HT-29 (cell line): ENCODE measurements at places on chromosomes 4 and X.

GRCh38 chrX:33741807-33742206 is 390.3 kb downstream of the FAM47A start:
- no peak for DNase-seq

- DNase-seq, result no peak
Observed at GRCh38 chrX:39669668-39670067, 428.1 kb downstream of the BCOR start.

- DNase-seq, result no peak
Observed at GRCh38 chr4:117661091-117662072, 372.9 kb upstream of the NDST3 start.

GRCh38 chr4:149923736-149924135 is 108.1 kb upstream of the IQCM start:
- no peak for DNase-seq

DNA sequence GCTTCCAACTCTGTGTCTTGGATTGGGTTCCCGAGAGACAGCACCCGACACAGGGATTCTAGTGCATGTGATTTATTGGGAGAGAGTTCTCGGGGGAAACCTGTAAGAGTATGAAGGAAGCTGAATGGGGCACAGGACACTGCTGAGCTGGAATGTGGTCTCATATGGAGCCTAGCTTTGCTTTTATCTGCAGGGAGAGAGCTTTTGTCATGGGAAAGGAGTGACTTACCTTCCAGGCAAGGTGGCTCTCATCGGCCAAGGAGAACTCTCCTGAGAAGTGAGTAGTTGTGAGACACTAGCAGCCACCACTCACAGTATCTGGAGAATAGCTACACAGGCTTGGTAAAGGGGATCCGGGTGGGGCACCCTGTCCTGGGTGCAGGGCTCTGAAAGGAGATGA is 124.5 kb downstream of the NHS start:
- no peak for DNase-seq

DNA sequence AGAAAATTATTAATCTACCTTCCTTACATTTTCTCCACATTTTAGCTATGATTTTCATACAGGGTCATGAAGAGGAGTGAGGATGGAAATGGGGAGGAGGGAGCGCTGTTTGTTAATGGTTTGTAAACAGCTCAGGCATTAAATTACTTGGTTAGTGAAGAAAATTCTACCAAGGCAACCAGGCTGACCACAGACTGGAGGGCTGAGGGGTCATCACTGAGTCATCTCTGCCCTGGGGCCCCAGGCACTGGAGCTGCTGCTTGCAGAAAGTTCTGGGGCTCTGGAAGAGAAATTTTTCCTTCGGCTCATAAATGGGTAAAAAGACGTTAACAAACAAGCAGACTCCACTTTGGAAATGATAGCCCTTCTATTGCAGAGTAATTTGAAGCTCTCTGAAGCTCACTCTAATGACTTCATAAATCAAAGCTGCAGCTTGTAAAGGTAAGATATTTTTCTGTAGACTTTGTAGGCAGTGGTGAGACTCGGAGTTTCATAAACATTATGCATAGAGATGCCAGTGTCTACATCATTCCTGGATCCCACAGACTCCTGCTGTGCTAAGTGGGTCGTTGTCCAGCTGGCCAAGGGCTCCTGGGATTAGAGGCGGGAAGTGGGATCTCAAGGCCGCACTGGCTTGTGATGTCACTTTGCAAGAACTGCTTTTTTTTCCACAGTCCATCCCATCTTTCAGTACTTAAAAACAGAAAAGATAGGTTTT is 159.6 kb downstream of the PTTG2 start:
- peak; percentile 9 for DNase-seq

GRCh38 chr4:126890383-126890782 is 742.4 kb upstream of the INTU start:
- no peak for DNase-seq

GRCh38 chr4:105936901-105937300 is 41.6 kb downstream of the NPNT start:
- no peak for DNase-seq

- DNase-seq, result no peak
Observed at GRCh38 chr4:138367942-138368341, 125.8 kb upstream of the SLC7A11 start.

DNA sequence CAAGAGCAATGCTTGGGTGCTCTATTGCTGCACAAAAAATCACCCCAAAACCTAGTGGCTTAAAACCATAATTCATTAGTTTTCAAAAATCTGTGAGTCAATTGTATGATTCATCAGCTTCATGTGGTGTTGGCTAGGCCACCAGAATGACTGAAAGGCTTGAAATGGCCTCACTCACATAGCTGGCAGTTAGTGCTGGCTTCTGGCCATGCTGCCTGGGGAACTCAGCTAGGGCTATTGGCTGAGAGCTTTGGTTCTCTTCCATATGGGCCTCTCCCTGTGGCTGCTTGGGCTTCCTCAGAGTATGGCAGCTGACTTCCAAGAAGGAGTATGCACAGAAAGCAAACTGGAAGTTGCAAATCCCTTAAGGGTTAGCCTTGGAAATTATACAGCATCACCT is 3.1 kb upstream of the MTMR1 start:
- DNase-seq, result no peak

DNA sequence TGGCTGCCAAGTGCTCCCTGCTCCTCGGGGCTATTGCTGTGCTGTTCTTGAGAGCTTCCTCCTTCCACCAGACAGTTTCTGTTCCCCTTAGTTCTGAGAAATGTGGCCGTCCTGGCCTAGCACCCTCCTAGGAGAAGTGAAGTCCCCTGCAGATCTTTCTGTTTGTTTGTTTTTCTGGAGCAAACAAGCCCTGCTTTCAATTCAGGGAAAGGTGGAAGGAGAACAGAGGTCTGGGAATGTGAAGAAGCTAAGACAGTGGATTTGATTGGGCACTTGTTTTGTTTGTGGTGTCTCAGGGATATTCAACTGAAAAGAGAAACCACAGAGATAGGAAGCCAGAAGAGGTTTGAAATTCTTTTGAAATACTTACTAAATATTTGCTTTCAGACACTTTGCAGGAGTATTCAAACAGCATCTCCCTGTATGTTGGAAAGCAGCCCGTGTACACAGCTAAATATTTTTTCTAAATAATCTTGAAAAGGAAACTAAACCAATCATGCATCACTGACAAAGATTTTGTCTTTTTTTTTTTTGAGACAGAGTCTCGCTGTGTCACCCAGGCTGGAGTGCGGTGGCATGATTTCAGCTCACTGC is 36.5 kb upstream of the PPM1K start:
- no peak for DNase-seq

- no peak for DNase-seq
Observed at GRCh38 chr4:86432559-86433134, 72.8 kb upstream of the MAPK10 start.

DNA sequence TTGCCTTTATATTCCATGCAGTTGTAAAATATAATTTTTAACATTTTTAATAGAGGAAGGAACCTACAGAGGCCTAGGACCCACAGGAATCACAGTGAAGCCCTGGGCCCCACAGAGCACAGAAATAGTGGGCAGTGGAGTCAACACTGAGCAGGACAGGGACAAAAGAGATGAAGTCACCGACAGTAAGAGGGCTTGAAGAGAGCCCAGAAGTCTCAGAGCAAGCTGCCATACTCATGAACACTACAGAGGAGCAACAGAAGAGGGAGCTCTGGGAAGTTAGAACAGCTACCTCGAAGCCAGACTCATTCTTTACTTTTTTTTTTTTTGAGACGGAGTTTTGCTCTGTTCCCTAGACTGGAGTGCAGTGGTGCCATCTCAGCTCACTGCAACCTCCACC is 149.3 kb upstream of the TENM3 start:
- no peak for DNase-seq

DNA sequence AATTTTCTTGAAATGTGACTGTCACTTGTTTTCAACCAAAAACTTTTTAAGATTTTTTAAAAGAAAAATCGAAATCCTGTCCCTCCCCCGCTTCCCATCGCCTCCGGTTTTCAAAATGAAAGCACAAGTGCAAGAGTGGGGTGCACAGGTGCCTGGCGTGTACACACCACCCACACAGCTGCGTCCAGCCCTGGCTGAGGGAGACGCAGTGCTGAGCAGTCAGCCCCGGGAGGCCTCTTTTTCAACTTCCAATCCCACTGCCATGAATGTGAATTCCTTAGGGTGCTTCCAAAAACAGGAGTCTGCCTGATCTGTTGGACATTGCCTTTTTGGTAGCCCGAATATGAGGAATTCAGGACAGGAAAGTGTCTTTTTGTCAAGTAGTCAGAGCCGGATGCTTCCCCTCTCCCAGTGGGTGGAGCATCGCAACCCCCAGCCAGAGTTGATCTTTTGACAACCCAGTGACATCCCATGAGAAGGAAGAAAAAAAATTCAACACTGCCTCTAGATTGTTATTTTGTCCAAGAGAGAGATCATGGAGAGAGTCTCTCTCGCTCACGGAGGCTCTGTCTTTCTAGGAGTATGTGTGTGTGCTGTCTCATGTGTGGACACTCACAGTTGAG is 8.9 kb downstream of the PRRG3 start:
- DNase-seq, result no peak

- DNase-seq, result no peak
Observed at GRCh38 chr4:87153078-87153870, 67.1 kb downstream of the KLHL8 start.

DNA sequence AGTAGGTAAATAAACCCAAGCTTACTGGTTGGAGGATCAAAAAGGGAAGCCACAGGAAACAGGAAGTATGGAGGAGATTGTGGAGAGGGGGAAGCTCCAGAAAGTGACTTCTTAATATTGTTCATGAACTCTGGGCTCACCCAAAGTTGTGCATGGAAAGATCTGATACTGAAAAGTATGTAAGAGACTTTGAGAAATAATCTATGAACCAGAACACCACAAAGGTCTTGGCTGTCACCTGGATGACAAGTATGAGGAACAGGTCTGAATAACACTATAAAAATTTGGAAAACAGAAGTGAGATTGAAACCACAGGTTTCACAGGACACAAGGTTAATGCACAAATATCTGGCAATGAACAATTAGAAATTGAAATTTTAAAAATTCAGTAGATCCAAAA is 567.4 kb downstream of the INPP4B start:
- no peak for DNase-seq

DNA sequence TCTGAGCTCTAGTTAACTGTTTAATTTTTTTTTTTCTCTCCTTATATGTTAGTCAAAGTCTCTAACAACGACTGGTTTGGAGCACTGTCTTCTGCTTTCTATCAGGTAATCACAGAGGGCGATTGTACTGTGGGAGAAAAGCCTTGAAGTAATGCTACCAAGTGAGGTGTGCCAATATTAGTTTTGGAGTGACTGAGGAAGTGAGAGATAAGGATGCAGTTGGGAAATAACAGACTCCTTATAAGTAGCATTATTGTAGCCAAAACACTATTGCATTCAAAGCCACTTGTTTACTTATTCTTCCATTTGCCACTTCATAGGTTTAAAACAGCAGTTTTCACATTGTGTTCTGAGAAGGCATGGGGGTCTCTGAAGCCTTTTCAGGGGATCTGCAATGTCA is 79.1 kb upstream of the SLC6A14 start:
- DNase-seq, result no peak

DNA sequence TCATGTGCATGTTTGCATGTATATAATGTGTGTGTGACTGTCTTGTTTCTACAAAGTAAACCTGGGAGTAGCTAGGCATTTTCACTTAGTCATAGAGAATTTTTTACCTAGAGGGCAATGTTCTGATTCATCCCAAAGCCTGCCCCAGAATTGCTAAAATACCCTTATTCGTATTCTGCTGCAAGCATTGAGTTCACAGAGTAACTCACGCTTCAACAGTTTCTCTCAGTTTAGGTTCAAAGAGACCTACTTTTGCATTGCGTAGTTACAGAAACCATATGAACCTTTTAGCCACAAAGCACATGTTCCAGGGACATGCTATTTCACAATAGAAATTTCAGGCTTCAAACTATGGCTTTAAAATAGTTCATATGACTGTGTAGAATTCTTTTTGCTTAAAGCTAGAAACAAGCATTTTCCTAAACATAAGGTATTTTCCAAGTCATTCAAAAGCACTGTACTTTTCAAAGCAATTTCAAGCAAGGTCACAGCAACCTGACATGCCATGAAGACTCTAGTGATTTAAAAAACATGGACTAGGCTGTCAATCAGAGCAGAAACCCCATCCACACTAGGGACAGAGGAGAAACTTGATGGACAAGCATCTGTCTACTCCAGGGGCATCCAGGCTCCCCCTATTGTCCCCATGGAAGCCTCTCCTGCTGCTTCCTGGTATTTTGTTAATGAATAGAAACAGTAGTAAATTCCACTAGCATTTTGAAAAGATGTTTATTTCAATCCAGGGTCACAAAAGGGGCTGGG is 81.5 kb upstream of the MAPK10 start:
- no peak for DNase-seq

- peak; percentile 45 for DNase-seq
Observed at GRCh38 chrX:40176351-40177116, 78.8 kb upstream of the BCOR start.

GRCh38 chr4:82201303-82201702 is 172.5 kb downstream of the HNRNPD start:
- DNase-seq, result no peak

DNA sequence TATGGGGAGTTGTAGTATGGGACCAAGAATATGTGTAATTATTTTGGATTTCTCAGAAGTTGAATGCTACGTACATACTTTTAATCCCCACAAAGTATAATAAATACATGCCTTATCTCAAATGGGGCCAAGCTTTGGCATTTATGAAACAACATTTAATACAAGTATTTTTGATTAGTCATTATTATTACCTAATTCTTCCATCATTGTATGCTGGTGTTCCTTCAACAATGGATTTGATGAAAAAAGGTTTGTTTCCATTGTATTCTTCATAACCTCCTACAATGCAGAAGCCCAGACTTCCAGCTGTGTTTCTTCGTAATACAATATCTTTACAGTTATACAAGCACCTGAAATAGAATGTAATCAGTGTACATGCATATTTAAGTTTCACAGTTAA is 83.8 kb downstream of the FIP1L1 start:
- DNase-seq, result no peak

- no peak for DNase-seq
Observed at GRCh38 chr4:76708971-76709771, 188.8 kb downstream of the SOWAHB start.

GRCh38 chr4:10089346-10089745 is 27.3 kb downstream of the WDR1 start:
- peak; percentile 53 for DNase-seq

DNA sequence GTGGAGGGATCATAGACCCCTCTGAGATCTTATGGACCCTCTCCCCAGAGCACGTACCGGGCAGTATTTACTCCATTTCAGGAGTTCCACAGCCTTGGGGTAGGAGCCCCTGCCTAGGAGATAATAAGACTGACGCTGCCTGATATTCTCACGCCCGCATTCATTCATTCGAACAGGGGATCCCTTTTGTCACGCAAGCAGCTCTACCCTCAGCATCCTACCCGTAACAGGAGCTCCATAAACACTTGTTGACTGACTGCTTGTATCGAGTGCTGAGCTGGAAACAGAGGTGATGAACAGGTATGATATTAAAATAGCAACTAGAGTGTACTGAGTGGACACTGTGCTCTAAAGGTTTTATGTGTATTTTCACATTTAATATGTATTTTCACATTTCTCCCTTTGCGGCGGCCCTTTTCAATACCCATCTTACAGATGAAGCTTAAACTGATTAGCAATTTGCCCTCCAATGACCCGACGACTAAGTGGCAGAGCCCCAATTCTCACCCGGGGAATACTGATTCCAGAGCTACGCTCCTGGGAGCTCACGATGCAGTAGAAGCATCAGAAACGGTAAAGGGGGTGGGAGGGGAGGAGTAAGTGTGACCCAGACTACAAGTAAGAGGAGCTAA is 888 bp downstream of the RAB28 start:
- peak; percentile 23 for DNase-seq
